T-helper 9 cell (primary cell): ENCODE measurements at places on chromosomes 4 and X.
A peak's percentile ranks its signal among the peaks of the same experiment; 100 is the strongest.

DNA sequence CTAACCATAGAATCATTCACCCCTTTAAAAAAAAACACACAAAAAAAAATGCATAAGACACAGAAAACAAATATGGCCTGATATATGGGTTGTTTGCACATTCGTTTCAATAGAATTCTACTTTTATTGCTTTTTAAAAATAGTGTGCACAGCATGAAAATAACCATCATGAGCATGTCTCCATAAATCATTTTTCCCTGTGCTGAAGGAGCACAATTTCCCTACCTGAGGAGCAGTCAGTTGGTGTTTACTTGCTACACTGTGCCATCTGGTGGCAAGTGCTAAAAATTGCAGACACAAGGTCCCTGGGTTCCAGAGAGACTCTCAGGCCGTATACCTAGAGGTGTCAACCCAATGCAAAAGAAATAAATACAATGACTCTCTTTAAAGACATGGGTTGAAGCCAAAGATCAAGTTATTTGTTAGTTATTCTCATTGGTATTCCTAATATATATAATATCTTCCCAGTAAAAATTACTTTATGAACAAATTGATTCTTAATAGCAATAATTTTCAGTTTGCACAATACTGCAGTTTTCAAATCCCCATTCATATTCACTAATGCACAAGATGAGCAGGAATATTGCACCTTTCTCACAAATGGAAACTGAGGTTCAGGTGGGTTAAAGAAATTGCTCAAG is 551.4 kb downstream of the IQCM start:
- no peak for DNase-seq

DNA sequence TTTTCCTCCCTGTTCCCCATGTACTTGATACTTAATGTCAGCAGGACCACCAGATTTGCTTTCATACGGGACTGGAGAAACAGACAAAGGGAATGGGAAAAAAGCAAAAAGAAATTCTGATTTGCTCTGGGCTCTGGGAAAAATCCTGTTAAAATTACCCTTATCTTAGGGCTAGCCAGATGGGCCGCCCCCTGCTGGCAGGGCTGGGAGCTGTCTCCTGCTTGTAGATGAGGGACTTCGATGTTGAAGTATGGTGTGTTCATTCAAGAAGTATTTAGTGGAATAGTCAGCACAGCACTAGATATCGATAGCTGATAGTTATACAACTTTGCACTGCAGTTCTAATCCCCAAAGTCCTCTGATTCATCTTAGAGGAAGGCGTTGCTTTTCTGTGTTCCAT is 45.8 kb downstream of the BCORL1 start:
- DNase-seq: peak; percentile 50

DNA sequence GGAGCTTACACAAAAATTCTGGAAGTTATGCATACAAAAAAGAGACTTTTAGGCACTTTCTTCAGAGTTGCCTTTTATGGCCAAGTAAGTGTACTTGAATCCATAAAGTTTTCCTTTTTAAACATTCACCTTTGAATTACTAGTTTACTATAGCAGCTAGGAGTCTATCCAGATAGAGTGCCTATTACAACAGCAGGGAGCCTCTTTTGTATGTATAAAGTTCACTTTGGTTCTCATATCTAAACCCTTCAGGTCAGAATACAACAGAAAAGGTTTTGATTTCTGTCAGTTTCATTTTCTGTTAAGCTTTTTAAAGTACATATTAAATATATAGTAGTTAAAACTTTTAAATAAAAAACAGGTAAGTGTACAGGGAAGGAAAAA is 51.4 kb upstream of the IL13RA1 start:
- DNase-seq: no peak

DNA sequence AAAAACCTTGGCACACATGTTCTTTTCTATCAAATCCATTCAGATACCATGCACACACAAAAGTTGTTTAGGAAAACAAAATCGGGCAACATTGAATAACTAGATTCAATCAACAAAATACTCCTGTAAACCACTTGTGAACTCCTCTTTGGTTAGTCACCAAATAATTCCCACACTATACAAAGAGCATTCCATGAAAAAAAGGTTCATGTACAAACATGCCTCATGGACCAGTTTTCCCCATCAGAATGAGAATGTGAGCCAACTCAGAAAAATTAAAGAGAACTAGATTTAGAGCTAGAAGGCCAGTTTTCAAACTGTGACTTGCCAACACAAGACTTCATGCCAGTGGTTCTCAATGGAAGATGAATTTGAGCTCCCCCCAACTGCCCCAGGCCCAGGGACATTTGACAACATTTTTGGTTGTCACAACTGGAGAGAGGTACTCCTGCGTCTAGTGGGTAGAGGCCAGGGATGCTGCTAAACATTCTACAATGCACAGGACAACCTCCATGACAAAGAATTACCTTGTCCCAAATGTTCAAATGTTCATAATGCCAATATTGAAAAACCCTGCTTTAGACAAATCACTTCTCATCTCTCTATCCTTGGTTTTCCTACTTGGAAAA is 55.4 kb downstream of the GPC3 start:
- no peak for DNase-seq

DNA sequence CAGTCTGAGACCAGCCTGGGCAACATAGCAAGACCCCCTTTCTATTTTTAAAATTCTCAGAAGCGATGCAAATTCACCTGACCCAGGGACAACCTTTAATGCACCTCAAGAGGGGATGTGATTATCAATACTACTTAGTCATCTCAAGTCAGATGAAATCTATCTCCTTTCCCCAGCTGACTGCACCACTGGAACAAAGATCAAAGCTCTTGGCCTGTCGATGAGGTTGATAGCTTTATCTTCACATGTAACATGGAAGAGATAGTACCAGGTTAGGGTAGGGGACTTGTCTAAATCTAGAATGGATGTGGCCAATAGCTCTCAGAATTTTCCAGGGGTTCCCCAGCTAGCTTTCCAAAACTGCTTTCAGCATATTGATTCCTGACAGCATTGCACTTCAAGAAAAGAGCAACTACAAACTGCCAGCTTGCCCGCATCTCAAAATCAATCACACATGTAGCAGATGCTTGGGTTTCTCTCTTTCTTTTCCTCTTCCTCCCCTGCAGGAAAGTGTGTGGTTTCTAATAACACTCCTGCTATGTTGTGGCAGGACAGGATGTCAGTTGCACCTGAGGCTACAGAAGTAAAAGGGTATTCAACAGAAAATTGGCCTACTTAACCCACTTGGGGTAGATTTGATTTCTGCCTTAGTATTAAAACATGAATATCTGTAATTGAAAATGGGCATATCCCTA is 12.2 kb upstream of the TMEM164 start:
- DNase-seq: no peak

DNA sequence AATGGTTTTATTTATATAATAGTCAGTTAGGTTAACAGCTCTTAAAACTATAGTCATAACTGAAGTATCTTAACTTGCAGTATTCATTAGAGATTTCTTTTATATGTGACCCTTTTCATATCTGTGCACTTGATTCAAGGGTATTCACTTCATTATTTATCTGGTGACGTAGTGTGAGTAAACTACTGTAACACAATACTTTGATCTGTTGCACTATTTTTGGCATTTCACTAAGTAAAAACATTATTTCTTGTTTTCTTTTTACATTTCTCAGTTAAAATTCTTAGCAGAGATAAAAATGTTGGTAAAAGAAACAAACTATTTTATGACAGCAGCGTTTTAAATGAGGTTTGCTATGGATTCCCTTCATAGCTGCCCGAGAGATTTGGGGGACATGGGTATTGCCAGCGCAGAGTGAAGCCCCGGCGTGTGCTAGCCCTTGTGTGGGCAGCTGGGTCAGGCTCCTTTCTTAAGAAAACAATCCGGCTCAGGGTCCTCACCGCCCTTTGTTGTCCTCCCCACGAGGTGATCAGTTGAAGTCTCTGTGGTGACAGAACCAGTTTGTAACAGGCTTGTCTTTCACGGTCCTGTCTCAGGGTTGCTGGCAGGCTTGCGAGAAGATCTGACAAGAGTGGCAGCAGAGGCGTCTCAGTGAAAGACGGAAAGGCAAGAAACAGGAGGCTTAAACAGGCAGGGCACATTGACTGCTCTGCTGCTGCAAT is 293.4 kb downstream of the BMPR1B start:
- no peak for DNase-seq

DNA sequence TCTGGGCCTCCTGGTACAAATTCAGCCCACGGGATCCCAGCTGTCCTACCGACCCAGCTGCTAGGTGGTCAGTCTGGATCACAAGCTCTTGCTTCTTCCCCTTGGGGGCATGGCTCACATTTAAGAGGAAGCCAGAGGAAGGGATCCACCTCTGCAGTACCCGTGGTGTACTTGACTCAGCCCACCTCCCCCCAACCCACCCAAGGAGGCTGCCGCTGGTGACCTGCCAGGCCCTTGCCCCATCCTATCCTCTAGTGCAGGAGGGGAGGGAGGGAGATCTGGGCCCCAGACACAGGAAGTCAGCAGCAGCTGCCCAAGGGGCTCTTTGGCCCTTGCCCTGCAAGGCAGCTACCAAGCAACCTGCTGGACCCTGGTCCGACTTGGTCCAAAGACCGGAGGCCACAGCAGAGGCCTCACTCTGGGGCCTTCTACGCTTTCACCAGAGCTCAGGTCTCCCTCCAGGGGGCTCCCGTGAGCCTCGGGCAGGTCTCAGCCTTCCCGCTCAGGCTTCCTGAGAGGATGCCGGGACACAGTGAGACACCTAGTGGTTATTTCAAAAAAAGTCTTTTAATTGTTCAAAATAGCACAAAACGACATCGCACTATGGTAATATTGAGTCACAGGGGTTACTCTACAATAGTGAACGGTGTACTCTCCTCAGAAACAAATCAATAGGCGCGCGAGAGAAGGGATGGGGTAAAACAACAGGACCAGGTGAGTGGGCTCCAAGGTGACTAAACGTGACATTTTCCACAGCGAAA is 2.7 kb upstream of the RENBP start:
- DNase-seq: peak; percentile 73

GRCh38 chrX:29926659-29927058 is 288.7 kb upstream of the MAGEB2 start:
- no peak for DNase-seq

DNA sequence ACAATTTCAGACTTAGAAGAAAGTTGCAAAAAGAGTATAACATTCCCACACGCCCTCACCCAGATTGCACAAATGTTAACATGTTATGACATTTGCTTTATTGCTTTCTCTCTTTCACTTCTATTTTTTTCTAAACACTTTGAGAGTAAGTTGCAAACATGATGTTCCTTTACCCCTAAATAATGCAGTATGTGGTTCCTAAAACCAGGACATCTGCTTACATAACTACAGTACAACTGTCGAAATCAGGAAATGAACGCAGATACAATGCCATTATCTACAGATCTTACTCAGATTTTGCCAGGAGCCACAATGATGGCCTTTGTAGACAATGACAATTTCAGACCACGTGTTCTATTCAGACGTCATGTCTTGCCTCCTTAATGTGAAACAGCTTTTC is 22.4 kb downstream of the SH3TC1 start:
- no peak for DNase-seq

GRCh38 chr4:69882150-69882549 is 22.2 kb upstream of the SULT1E1 start:
- DNase-seq: no peak

DNA sequence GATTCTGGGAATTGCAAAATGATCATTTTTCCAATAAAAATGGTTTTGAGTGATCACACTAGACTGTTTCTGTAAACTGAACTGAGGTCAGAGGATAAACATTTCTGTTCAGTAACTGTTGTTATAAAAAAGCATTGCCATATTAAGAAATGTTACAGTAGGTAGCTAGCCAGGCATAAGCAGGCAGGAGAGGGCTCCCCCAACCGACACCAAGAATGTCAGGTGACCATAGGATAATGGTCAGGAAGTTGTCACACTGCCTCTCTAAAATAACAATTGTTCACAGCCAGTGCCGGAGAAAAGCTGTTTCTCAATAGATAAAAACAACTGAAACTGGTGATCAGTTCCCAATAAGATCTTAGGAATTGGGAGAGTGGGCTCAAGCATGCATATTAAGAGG is 306.2 kb upstream of the SLIT2 start:
- DNase-seq: no peak

GRCh38 chr4:32140636-32141035 is 1420.5 kb downstream of the PCDH7 start:
- no peak for DNase-seq

DNA sequence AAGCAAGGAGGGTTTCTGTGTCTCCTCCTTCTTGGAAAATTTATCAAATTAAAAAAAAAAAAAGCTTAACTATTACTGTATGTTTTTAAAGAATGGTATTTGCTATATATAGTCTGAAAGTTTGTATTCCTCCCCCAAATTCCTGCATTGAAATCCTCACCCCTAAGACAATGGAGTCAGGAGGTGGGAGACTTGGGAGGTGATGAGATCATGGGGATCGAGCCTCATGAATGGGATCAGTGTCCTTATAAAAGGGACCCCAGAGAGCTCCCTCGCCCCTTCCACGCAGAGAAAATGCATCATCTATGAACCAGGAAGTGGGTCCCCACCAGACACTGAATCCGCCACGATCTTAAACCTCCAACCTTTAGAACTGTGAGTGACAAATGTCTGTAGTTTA is 50.1 kb downstream of the DHRSX start:
- DNase-seq: no peak

DNA sequence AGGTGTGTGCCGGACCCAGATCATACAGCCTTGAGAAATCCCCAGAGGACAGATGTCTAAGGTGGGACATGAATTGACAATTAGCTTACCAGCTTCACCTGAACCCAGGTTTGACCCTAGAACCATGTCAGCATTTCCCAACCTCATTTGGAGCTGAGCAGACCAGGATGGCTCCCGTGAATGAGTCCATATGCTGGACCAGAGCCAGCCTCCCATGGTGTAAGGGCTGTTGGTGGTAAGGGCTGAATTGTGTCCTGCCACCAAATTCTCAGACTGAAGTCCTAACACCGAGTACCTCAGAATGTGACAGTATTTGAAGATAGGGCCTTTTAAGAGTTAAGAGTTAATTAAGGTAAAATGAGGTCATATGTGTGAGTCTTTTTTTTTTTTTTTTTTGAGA is 88.3 kb downstream of the SLC34A2 start:
- DNase-seq: no peak

- no peak for DNase-seq
These were observed 68.8 kb downstream of the MAML3 start for GRCh38 chr4:140085062-140085622.

GRCh38 chr4:10577018-10577417 is 107.5 kb downstream of the CLNK start:
- no peak for DNase-seq

GRCh38 chrX:47579537-47579936 is 2.7 kb upstream of the TIMP1 start:
- DNase-seq: no peak

- DNase-seq: no peak
These were observed 43.0 kb downstream of the RBMX2 start for GRCh38 chrX:130444641-130445336.

- DNase-seq: no peak
These were observed 111.9 kb downstream of the SORBS2 start for GRCh38 chr4:185700048-185700447.

DNA sequence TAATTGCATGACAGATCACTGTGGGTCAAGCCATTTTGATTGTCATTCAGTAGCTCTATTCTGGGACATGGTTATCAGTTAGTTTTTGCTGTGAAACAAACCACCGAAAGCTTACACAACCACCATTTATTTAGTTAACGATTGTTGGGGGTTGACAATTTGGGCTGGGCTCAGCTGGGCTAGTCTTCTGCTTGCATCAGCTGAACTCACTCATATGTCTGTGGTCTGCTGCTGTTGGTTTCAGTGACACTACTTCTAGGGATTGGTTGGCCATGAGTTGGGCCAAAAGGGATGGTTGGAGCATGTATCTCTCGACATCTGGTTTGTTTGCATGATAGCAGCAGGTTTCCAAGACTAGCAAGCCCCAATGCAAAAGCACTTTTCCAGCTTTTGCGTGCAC is 5.3 kb upstream of the SMIM10 start:
- DNase-seq: no peak
